ENCODE measurements at places on chromosomes 12 and 14.

DNA sequence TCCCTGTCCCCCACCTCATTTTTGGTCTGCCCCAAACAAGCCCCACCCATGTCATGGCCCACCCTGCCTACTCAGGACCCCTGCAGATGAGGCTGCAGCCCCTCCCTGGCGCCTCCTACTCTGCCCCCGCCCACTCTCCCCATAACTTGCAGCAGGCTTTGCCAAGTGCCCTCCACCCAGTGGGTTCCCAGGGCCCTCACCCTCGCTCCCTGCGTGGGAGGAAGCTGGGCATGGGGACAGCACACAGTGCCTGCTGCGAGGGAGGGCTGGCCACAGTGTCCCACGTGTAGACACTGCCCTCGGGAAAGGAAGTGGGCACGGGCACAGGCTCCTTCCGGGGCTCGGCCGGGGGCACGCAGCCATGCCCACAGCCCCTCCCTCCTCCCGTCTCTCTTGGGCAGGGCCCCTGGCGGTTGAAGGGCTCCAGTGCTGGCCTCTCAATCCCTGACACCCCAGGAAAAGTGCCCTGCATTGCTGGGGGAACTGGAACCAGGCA lies 9.4 kb downstream of the AKT1 start:
- DNase-seq: no peak

GRCh38 chr12:99413751-99414150 lies 233.8 kb upstream of the GARIN6 start:
- DNase-seq: no peak

GRCh38 chr14:76191297-76191696 lies 39.6 kb downstream of the GPATCH2L start:
- DNase-seq: no peak

GRCh38 chr12:59318940-59319339 lies 276.9 kb upstream of the SLC16A7 start:
- no peak for DNase-seq

GRCh38 chr14:98994561-98994960 lies 277.4 kb downstream of the BCL11B start:
- DNase-seq: no peak

DNA sequence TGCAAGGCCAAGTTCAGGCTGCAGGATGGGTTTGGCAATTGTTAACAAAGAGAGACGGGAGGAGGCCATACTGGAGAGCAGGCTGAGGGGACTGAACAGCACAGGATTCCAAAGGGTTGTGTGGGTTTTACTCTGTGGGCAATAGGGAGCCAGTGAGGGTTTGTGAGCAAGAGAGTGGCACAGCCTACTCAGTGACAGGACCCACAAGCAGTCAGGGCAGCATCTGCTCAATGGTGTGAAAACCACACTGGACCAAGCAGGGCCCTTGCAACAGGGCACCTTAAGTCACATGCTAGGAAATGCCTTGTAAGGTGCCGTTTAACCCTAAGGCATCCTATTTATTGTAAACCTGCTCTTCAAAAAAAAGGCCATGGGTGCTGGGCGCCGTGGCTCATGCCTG lies 22.0 kb downstream of the SYNE3 start:
- no peak for DNase-seq

DNA sequence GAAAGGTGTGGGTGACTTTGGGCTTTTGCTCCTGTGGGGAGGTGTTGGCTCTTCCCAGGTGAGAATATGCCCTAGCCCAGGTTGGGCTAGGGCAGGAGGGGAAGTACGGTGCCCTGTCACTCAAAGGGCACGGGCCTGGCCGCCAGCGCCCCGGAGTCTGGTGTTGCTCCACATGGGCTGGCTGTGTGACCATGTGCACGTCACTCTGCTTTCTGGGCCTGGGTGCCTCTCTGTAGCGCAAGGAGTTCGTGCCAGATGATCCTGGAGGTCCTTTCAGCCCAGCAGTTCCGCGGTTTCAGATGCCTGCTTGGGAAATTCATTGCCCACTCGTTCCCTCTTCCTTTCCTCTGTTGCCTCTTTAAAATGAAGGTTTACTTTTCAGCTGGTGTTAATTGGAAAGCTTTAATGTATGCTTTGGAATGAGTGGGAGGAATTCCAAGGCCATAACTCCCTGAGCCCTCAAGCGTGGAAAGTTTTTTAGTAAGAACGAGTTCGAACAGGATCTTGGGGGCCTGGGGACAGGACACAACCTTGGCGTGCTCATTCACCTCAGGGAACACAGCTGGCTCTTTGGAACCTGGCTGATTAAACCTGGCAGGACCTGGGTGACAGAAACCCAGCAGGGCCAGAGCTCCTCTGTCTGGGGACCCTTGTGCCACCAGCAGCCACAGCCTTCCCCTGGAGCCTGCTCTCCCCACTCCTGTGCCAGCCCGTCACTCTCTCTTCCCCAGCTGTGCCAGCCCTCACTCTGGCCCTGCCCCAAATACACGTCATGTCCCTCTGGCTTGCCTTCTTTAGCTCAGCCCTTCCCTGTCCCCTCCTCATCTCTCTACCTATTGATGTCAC lies 42.8 kb downstream of the TSPAN9 start:
- no peak for DNase-seq

DNA sequence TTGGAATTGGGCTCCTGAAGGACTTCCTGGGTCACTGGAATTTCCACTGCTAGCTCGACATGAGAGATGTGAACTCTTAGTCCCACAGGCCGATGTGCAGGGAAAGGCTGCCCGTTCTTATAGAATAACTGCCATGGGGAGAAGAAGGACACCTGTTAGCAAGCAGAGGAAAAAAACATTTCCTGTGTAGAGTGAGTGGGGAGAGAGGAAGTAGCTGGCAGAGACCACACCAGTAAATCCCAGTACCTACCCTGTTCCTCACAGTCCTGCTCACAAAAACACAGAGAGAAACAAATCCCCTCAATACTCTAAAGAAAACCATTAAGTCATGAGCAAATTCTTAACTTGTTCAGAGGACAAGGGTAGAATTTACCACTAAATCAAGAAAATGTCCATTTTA lies 29.5 kb downstream of the AREL1 start:
- DNase-seq: no peak

- no peak for DNase-seq
Observed at GRCh38 chr14:41872931-41873685, 266.4 kb downstream of the LRFN5 start.

- DNase-seq: no peak
Observed at GRCh38 chr14:91477388-91477787, 32.7 kb downstream of the PPP4R3A start.

DNA sequence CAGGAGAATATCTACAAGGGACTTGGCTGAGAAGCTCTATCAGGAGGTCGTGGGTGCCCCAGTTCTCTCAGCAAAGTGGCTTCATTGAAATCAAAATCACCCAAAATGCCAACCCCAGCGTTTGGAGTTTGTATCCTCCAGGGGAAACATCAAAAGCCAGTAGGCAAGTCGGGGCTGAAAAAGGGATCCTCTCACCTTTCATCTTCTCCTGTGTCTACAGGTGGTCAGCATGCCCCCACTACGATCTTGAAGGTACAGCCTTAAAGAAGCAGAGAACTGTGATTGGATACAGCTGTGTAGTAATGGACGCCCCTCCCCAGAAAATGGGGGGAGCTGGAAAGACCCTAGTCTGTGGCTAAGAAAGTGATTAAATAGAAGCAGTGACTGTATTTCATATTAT lies 22.2 kb downstream of the HRK start:
- no peak for DNase-seq

GRCh38 chr12:89225808-89226411 lies 126.4 kb downstream of the DUSP6 start:
- DNase-seq: peak; percentile 89

- no peak for DNase-seq
Observed at GRCh38 chr12:128079446-128079845, 187.5 kb upstream of the TMEM132C start.

GRCh38 chr12:117494833-117495655 lies 133.6 kb upstream of the NOS1 start:
- DNase-seq: peak; percentile 85

GRCh38 chr14:89368490-89369477 lies 48.2 kb downstream of the FOXN3 start:
- DNase-seq: peak; percentile 35

GRCh38 chr14:73125746-73126145 lies 10.6 kb upstream of the PSEN1 start:
- DNase-seq: no peak

DNA sequence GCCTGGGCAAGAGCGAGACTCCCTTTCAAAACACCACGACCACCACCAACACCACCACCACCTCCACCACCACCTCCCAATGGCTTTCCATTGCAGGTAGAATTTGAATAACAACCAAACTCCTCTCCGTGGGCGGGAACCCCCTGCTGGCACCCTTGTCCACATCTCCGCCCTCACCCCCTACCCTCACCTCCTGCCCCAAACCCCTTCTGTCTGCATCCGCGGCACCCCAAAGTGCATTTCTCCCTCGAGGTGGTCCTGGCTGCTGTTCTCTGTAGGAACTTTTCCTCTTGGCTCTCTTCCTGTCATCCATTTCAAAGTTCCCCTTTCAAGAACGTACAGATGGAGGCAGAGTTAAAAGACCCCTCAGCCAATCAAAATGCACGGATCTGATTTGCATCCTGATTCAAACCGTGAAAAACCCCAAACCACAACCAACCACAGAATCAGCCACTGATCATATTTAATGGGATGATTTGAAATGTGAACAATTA lies 3.8 kb downstream of the SDSL start:
- no peak for DNase-seq

Measured in NCI-H510A (cell line).